ENCODE measurements at places on chromosomes 12 and 14.

- no peak for DNase-seq
These were observed 7.3 kb downstream of the C2CD5 start for GRCh38 chr12:22536971-22537544.

DNA sequence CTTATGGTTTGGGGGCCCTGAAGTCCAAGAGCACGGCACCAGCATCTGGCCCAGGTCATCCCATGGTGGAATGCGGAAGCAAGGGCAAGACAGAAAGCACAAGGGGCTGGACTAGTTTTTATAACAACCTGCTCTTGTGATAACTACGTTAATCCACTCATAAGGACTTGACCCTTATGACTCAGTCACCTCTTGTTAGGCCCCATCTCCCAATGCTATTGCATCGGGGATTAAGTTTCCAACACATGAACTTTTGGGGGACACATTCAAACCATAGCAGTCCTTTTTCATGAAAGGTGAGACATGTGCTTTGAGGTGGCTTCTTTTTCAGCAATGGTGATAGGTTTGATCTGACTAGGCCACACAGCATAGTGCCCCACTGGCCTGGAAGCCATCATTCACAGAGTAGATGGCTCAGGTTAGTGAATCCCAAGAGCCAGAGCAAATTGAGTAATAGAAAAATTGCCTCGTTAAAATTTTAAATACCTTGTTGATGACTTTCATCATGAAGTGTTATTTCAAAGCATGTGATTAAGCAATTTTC is 12.1 kb downstream of the FRMD6 start:
- DNase-seq: no peak

DNA sequence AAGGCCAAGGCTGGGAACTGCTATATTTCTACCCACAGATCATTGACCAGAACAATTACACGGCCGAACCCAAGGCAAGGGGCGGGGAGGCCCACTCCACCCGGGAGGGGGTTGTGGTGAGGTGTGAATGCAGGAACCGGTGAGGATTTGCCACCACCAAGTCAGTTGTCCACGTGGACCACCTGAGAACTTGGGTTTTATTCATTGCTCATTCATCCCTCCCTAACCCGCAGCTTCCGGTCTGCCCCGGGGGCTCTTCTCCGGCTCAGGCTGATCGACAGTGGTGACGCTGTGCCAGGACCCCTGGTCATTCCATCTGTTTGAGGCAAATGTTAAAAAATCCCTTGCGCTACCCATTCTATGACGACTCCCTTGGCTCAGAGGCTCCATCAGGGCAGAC is 127.7 kb upstream of the RTL1 start:
- no peak for DNase-seq

DNA sequence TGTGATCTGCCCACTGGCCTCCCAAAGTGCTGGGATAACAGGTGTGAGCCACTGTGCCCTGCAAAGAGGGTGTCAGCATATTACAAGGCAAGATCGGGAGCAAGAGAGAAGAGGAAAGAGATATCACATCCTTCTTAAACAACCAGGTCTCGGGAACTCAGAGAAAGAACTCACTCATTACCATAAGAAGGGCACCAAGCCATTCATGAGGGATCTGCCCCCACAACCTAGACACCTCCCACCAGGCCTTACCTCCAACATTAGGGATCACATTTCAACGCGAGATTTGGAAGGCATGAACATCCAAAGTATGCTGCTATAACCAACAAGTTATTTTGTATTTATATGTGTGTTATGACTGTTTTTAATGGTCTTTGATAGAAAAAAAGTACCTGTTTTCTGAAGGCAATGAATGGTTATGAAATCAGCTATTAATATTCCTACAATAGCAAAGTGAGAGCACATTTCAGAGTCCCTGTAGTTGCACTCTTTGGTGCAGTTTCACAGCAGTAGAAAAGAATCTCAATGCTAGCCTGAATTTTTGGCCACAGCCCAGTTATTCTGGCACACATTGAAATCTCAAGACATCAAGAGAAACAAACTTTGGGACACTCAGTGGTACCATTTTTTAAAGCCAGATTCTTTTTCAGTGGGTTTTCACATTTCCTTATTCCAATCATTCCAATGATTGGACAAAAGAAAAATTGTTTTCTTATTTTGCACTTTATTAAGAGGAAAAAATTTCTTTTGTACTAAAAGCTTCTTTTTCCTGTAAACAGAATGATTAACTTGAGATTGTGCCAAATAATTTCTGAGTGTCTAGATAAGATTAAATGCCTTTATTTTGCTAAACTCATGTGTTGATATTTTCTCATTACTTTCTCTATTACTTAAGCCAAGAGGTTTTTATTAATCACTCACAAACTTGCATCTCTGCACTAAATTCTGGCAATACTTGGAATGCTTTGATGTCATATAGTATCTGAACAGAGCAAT is 582.6 kb upstream of the ATP2B1 start:
- DNase-seq: no peak

DNA sequence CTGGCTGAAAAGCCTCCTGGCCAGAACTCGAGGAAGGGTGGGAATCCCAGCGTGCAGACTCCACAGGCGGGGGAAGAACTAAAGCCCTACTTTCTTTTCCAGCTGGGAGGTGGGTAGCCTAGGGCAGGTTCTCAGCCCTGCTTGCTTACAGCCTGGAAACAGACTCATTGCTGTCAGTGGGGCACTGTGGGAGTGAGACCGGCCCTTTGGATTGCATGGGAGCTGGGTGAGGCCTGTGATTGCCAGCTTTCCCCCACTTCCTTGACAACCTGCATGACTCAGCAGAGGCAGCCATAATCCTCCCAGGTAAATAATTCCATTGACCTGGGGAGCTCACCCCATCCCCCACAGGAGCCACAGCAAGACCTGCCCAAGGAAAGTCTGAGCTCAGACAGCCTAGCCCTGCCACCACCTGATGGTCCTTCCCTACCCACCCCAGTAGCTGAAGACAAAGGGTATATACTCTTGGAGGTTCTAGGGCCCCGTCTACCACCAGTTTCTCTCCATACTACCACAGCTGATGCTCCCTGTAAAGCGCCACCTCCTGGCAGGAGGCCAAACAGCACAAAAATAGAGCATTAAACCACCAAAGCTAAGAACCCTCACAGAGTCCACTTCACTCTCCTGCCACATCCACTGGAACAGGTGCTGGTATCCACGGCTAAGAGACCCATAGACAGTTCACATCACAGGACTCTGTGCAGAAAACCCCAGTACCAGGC is 294.1 kb downstream of the SEC23A start:
- no peak for DNase-seq

GRCh38 chr12:109946505-109946904 is 46.4 kb downstream of the TCHP start:
- no peak for DNase-seq

- DNase-seq: no peak
These were observed 31.5 kb upstream of the TMPO start for GRCh38 chr12:98483621-98484503.

DNA sequence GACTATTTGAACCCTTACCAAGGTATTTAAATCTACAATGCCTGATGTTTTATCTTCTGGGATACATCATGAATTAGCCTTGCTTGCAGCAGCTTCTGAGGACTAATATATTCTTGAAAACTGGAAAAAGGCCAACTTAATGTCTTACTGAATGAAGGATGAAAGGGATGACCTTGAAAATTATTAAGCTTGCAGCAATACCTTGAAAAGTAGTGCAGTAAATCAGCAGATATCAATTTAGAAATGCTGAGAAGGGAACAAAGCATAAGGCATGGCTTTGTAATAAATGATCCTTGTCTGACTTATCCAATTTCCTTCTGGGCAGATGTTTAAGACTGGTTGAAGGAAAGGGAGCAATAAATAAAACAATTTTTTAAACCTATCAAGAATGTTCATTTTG is 37.3 kb upstream of the FERMT2 start:
- DNase-seq: no peak

- no peak for DNase-seq
These were observed 687.5 kb upstream of the TMEM132C start for GRCh38 chr12:127579446-127579845.

DNA sequence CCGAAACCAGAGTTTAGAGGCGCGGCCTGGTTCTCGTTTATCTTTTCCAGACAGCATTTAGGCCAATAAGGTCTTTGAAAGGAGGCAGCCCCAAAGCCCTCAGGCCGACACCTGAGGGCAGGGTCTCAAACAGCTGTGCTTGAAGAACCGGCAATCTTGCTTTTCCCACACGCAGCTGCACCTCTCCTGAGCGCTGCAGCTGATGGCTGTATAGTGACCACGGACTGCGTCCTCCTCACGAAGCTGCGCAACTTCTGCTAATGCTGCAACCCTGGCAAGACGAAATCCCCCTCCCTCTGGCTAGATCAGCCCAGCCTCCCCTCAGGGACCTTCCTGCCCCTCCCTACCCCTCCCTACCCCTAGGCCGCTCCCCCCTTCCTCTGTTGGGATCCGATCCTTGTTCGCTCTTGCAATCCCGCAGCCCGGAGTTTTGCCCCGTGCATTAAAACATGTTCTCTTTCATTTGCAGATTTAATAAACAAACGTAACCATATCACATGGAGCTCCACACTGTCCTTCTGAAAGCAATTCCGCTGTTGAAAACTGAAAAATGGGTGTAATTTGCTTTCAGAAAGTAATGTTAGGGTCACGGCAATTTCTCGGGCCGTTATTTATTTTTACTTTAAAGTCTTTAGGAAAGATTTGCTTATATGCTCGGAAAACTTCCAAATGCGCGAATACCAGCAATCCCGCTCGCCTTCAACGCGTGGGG is 4.8 kb upstream of the PAX9 start:
- no peak for DNase-seq

DNA sequence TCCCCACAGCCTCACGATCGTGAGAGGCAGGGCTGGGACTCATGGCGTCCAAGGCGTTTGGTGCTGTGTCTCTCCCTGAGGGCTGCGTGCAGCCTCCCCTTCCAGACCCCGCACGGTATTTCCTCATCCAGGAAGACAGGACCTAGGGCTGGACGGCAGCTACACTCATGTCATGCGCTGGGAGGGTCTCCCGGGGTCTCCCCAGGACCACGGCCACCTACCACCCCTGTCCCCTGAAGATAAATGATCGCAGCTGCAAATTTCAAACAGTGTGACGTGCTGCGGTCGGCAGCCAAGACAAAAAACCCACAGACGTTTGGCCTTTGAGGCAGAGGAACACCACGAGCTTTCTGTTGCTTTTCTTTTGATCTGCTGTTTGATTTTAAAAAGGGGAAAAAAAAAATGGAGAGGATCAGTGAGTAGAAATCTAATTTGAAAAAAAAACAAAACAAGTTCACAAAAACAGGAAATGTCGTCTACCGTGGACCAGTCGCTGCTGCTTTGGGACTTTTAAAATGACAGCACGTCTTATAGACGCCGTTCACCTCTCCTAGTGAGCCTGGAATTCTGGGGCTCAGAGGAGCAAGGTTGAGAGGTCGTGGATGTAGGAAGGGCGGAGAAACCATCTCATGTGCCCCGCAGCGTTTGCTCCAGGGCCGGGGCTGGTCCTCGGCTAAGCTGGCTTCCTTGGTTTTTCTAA is 237.6 kb downstream of the SLC41A2 start:
- DNase-seq: peak; percentile 80

- no peak for DNase-seq
These were observed 14.0 kb downstream of the CCER1 start for GRCh38 chr12:90940872-90941499.

DNA sequence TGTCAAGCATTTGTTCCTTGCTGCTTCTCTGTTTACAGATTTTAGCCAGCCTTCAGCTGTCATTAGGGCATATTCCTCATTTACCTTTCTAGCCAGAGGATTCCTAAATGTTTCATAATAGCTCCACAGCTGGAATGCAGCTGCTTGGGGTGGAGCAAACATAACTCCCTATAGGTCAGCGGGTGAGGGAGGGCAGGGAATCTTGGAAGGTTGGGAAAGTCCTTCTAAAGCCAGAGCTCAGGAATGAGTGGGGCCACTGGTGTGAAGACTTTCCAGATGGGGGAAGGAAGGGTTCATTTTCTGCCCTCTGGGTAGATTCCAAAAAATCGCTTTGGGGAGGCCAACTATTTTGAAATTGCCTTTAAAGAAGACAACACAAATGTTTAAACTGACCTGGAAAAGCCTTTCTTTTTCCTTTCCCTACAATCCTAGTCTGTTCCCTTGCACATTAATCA is 16.3 kb upstream of the IRF2BPL start:
- no peak for DNase-seq

- DNase-seq: no peak
These were observed 8.2 kb downstream of the MLXIP start for GRCh38 chr12:122086641-122087285.

DNA sequence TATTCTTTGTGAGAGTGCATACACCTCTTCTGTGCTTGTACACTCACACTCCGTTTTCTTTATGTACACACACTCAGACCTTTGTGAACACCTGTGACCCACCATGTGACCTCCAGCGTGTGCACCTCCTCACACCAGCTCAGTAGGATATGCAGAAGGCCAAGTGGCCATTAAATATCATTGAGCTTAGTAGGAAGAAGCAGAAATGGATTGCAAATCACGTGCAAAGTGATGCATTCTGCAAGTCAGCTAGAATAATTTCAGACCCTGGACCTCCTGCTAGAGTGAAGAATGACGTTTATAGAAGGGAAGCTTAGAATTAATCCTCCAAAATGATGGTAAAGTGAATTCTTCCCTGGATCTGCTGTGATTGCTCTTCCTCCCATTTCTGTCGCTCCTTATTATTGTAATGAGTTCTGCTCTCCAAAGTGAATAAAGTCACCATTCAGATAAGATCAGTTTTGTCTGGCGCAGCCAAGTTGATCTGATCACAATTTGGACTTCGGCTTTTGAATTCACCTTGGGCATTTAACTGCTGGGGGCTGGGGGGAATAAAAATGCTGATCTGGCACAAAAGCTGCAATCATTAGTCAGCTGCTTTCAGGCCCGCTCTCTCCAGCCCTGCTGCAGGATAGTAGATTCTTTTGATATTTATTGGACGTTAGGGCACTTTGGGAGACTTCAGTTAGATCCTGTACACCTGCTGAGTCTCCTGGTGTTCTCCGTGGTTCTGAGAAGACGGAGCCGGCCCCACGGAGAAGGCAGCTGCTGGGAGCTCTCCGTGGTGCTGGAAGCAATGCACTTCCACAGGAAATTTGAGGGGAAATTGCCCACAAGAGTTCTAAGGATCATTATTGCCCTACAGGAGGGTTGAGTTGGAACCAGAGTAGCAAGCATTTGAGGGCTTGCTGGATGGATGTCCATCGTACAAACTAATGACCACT is 12.4 kb upstream of the NRXN3 start:
- no peak for DNase-seq

GRCh38 chr14:34628681-34629135 is 1.2 kb downstream of the SNX6 start:
- no peak for DNase-seq

GRCh38 chr14:103028161-103028767 is 29.1 kb downstream of the CDC42BPB start:
- DNase-seq: no peak

GRCh38 chr14:83419420-83419819 is 1885.8 kb upstream of the SEL1L start:
- DNase-seq: no peak

Measured in foreskin melanocyte (primary cell).